ENCODE measurements at places on chromosomes 7 and 10.

DNA sequence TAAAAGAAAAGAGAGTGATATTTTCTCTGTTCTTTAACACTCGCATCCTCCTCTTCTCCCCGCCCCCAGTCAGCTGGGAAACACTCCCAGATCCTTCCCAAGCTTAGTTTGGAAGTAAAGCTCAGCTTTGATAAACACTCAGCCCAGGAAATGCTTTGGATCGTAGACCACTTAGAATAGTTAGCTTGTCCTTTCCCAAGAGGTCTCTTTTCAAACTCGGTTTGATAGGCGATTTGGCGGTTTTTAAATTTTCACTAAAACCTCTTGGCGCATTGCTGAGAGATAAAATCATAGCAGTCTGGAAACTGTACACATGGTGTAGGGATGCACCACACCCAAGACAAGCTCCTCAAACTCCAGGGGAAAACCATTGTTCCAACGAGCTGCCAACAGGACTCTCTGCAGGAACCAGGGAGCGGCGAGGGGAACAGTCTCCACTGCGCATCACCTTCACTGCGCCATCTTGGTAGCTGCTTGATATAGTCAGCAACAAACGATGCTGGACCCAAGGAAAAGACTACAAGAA, 22.3 kb downstream of the SMURF1 start:
- no peak overlapping the region for H3K4me3 ChIP-seq
- peaks cover 6% of the 10 kb centered on the region for H3K36me3 ChIP-seq
- H3K4me1 ChIP-seq = peaks cover 12% of the 10 kb centered on the region
- H3K27ac ChIP-seq = no peak overlapping the region

GRCh38 chr10:66819691-66820090, 106.1 kb upstream of the LRRTM3 start:
- no peaks in the 10 kb centered on the region for H3K27me3 ChIP-seq
- no peak overlapping the region for H3K27ac ChIP-seq
- no peak overlapping the region for H3K4me3 ChIP-seq
- no peaks in the 10 kb centered on the region for H3K4me1 ChIP-seq

DNA sequence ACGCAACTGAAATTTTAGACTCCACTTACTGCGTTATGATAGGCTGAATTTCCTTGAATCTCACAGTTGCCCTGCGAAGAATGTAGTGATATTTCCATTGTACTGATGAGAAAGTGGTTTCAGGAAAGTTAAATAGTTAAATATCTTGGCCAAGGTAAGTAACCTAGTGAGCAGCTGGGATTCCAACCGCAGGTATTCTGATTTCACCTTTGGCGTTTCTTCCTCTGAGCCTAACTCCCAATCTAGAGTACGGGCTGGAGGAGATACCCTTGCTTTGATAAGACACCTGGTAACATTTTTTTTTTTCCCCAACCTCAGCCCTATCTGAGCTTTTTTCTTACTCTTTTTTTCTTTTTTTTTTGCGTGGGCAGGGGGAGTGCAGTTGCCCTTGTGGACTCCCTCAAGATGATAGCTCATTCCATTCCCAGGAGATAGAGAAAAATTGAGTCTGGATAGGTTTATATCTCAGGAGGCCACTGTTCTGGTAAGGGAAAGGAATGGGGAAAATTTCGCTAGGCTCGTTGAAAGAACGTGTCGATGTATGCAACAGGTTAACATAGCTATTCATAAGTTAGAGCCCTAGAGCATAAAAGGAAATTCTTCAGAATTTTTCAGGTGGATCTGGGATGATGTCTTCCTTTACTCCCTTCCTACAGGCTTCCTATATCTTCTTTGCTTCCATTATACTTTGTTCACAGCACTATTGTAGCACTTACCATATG, 3.1 kb upstream of the TAS2R38 start:
- H3K4me1 ChIP-seq = no peaks in the 10 kb centered on the region
- peak; percentile 93 for DNase-seq

DNA sequence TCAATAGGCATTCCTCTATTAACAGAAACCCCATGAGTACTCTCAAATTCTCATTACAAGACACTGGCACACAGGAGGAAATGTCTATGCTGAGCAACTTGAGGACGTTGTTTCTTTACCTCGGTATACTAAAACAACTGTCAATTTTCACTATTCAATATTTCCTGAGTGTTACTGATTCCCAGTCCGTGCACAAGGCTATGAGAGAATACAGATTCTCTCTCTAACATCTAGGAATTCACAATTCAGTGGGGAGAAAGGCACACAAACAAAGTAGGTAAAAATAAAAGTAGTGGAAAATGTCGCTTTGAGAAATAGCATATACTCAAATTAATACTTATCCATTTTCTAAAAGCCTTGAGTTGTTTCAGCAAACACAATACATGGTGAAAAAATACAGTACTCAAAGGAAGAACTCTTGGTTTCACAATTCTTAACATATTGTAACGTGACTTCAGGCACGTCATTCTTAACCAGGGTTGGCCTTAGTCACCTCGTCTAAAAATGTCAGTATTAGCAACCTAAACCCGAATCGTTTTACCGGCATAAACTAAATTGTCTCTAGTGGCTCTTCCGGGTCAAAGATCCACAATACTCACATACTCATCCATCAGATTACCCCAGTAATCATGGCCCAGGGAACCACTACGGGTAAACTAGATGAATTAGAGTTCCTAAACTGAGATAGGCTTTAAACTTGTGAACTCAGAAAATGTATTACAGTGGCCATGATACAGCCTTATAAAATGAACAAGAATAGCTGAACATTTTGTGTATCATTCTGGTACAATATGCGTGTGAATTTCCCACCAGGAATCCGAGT, 1.5 kb downstream of the IPMK start:
- no peaks in the 10 kb centered on the region for H3K27me3 ChIP-seq
- H3K36me3 ChIP-seq = no peaks in the 10 kb centered on the region
- no peak overlapping the region for H3K27ac ChIP-seq
- no peaks in the 10 kb centered on the region for H3K4me1 ChIP-seq
- H3K4me3 ChIP-seq = peak overlapping the region; percentile 47

GRCh38 chr7:142910031-142910433, 23.5 kb downstream of the TRPV5 start:
- H3K36me3 ChIP-seq = no peaks in the 10 kb centered on the region
- no peak overlapping the region for H3K27ac ChIP-seq
- H3K27me3 ChIP-seq = no peaks in the 10 kb centered on the region
- H3K4me3 ChIP-seq = no peak overlapping the region

DNA sequence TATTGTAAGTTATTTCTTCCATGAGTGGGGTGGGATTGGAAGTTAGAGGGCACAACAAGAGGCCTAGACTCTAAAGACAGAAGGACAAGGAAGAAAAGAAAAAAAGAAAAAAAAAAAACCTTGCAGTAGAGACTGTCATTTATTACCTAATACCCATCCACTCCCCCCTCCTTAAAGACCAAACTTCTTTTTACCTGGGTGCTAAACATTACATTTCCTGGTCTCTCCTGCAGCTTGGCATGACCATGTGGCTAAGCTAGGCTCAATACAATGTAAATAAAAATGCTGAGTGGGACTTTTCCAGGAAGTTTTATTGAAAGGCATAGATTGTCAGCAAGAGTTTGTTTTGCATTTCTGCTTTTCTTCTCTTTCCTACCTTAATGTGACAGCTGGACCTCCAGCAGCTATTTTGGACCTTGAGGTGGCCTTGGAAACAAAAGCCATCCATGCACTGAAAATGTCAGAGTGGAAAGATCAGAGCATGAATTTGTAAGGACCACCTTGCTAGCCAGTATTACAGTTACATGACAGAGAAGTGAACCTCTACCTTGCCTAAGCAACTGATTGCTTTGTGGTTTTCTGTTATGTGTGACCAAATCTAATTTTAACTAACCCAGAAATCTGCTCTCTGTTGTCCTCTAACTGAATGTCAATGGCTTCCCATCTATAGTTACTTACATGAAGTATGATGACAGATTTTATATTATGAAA, 81.3 kb upstream of the SFMBT2 start:
- no peak for DNase-seq
- no peaks in the 10 kb centered on the region for H3K36me3 ChIP-seq
- no peak overlapping the region for H3K27ac ChIP-seq
- no peak overlapping the region for H3K4me3 ChIP-seq
- no peaks in the 10 kb centered on the region for H3K4me1 ChIP-seq
- no peaks in the 10 kb centered on the region for H3K27me3 ChIP-seq

GRCh38 chr10:15370856-15371701, at the start of gene FAM171A1:
FAM171A1 (minus strand) TSS chr10:15371289; CDS start chr10:15371052, 237 bp downstream.
- DNase-seq = peak; percentile 29
- peak within 1 kb of the TSS; percentile 94 for H3K4me3 ChIP-seq
- H3K27me3 ChIP-seq = no peaks in the 10 kb centered on the region
- peak within 1 kb of the TSS; percentile 28 for H3K27ac ChIP-seq
- H3K36me3 ChIP-seq = no peaks in the 10 kb centered on the region

DNA sequence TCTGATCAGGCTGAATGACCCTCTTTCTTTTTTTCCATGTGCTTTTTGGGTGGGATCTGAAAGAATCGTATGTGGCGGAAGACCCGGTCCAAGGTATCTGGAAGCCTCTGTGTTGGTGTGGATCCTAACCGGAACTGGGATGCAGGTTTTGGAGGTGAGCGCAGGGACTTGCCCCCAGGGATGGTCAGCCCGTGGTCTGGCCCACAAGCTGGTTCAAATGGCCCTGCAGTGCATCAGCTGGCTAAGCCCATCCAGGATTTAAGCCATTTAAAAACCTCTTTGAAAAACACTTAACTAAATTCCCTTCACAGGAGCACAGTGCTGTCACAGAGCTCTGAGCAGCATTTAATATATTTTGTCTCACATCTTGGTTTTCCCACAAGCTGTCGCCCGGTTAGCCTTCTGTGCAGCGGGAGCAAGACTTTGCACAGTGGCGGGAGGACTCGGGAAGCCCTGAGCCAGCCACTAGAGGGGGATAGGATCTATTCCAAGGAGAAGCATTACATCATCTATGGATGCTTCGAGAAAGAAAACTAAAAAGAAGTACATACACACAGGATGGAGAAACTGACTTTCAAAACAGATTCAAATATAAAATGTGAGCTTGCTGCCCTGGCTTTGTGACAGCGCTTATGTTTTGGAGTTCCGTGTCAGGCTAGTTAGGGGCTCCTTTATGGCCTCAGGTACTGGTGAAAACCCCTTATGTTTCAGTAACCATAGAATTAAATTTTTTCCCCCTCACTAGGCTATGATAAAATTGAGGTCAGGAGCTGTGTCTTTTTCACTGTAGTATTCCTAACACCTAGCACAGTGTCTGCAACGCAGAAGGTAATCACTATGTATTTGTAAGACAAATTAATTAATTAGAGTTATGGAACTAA, 11.3 kb downstream of the CPA2 start:
- H3K36me3 ChIP-seq = no peaks in the 10 kb centered on the region
- H3K27ac ChIP-seq = no peak overlapping the region
- H3K4me3 ChIP-seq = no peak overlapping the region
- H3K4me1 ChIP-seq = peaks cover 3% of the 10 kb centered on the region

DNA sequence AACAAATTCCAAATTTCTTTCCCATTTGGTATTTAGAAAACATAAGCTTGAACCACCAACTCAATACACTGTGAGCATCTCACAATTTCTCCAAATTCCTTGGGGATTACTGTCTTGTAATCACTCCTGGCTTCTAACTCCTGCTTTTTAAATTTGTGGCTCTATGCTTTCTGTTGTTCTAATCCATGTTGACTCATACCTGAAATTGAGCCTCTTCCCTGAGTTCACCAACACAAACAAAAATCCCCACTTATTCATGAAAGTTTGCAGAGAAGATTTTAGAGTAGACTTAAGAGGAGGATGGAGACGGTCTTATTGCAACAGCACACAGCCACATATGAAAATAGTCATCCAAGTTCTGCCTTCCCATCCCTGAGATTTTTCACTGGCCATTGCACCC, 252.5 kb downstream of the PTEN start:
- DNase-seq = no peak
- no peaks in the 10 kb centered on the region for H3K27me3 ChIP-seq
- H3K4me3 ChIP-seq = no peak overlapping the region
- H3K36me3 ChIP-seq = no peaks in the 10 kb centered on the region

GRCh38 chr7:78983483-78983882, 470.0 kb downstream of the MAGI2 start:
- no peak overlapping the region for H3K4me3 ChIP-seq
- DNase-seq = no peak
- H3K27ac ChIP-seq = no peak overlapping the region

- no peaks in the 10 kb centered on the region for H3K36me3 ChIP-seq
- no peaks in the 10 kb centered on the region for H3K4me1 ChIP-seq
- H3K27ac ChIP-seq = no peak overlapping the region
These were observed 27.2 kb downstream of the CACNA2D1 start for GRCh38 chr7:82416402-82416801.

DNA sequence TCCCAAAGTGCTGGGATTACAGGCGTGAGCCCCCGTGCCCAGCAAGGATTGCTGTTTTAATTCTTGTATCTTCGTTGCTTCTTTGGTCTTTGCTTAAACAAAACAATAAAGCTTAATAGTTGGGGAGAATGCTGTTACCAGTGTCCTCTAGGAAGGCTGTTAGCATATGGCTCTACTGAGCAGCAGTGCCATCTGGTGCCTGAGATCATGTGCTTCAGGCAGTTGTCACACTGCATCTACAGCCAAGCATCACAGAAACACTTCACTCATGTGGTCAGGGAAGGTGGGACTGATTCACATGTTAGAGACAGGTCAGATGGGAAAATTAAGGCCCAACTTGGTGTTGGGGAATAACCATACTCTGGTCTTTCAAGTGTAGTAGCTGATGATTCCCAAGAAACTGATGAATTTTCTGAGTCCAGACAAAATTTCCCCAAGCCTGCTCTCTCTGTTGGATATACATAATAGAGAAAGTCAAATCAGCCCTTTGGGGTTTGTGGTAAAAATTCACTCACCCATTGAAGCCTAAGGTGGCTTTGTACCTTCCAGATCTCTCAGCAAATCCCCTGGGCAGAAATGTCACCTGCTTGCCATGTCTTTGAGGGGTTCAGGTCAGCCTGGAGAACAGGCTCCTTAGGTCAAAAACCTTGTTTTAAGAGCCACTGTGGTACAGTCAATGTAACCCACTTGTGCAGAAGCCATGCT, 28.4 kb downstream of the UBE2D4 start:
- H3K27ac ChIP-seq = no peak overlapping the region
- no peaks in the 10 kb centered on the region for H3K27me3 ChIP-seq
- H3K36me3 ChIP-seq = no peaks in the 10 kb centered on the region
- no peaks in the 10 kb centered on the region for H3K4me1 ChIP-seq

DNA sequence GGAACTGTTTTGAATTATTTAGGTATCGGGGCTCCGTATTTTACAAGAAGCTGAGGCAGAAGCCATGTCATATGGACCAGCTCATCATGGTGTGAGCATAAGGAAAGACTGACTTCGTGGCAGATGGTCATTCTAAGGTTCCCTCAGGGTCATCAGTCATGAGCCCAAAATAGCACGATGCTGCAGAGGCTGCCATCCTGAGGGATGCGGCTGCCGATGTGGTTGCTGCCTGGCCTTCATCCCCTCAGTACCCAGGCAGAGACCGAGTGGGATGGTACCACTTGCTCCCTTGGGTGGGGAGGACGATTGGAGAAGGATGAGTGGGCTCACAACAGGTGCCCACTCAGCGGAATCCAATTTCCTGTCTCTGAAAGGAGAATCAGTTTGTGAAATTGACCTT, 490.3 kb downstream of the SDK1 start:
- H3K4me1 ChIP-seq = no peaks in the 10 kb centered on the region
- no peaks in the 10 kb centered on the region for H3K36me3 ChIP-seq
- H3K27ac ChIP-seq = no peak overlapping the region
